ENCODE measurements at places on chromosomes 3 and 15. TPM values are rescaled to one million over a fixed set of nuclear protein-coding genes. Genes with fewer than 3 reads are reported as not detected.

The CHRNA7 gene
- not detected for total RNA-seq

- no peak for DNase-seq
Measured at GRCh38 chr3:82163907-82164520, 402.6 kb upstream of the GBE1 start.

- DNase-seq: no peak
Measured at GRCh38 chr3:52292247-52293065, 4.8 kb downstream of the GLYCTK start.

DNA sequence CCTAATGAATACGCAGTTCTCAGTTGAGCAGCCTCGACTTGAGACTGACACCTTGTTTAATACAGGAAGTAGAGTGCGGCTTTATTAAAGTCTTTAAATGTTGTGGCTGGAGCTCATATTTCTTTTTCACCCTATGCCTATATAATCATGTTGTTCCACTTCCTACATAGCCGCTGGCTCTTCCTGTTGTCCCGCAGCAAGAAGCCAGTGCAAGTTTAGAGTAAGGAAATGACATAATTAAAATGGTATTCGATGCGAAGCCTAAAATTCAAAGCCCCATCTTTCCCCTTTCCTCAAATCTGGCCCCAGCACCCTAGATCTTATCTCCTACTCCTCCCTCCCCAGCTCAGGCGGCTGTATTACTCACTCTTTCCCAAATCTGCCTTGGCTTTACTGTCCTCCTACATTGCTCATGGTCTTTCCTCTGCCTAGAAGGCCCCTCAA, 7.5 kb upstream of the PHLDB2 start:
- DNase-seq: peak; percentile 98

The SEMA5B gene
- total RNA-seq: not detected

DNA sequence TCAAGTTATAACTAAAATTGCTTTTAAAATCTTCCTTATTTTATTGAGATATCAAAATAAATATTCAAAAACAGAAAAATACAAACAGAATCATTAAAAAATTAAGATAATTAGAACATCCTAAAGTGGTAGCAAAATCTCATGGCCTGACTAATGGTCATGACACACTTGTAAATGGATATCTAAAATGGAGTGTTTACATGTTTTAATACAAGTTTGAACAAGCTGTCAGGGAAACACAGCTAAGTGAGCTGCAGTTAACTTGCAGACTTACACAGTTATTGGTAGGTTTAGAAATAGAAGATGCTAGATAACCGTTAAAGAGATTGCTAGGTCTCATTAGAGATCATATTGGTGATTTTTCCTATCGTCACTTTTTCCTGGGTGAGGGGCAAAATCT, 242.3 kb downstream of the LPP start:
- no peak for DNase-seq

The FHIT gene
- 7.6 TPM for total RNA-seq

The HDAC11 gene
- 24.3 TPM for total RNA-seq

The ACSBG1 gene
- 0.48 TPM for total RNA-seq

GRCh38 chr3:119644481-119644880, 15.9 kb downstream of the POPDC2 start:
- no peak for DNase-seq

DNA sequence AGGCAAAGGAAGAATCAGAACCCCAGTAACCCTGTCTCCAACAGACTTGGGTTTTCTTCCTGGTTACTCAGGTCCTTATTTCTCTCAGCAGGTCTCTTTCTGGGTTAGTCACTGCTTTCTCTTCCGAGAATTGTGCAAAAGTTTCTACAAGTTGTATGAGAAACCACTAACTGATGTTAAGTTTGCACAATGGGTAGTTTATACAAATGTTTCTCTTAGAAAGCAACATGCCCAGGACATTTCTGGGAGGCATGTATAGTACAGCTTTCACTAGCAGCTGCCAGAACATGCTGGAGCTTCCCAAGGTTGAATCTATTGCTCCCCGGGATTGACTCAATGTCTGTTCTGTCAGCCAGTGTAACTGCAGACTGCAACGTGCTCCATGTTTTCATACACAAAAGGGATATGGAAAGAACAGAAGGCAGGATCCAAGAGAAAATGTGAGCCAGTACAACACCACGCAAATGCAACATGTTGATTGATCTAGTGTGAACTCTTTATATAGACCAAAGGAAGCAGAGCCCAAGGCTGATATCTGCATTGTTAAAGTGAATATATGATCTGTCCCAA, 887.8 kb downstream of the MCTP2 start:
- DNase-seq: no peak

- DNase-seq: no peak
Measured at GRCh38 chr3:197030379-197031314, 1.0 kb upstream of the MELTF start.

The CYP1A1 gene
- total RNA-seq: 0.33 TPM

GRCh38 chr3:185711255-185711870, 113.5 kb downstream of the IGF2BP2 start:
- no peak for DNase-seq

The PLA2G4D gene
- 1.4 TPM for total RNA-seq

DNA sequence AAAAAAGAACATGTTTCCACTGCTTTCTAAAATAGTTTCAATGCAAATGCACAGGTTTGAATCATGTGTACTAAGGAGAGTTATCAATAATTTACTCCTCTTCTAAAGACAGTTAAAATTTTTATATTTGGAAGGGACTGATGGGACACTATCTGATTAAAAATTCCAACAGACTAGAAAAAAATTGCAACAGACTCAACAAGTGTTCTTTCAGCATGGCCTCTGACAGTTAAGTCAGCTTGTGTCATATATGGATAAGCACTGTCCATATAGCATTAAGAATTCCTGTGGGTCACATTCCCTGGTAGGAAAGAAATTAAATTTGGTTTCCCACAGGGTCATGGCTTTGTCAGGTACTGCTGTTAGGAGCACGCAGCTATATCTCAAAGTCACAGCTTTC, 96.8 kb downstream of the OSBPL10 start:
- no peak for DNase-seq

The ZMYND10 gene
- total RNA-seq: 8.7 TPM

DNA sequence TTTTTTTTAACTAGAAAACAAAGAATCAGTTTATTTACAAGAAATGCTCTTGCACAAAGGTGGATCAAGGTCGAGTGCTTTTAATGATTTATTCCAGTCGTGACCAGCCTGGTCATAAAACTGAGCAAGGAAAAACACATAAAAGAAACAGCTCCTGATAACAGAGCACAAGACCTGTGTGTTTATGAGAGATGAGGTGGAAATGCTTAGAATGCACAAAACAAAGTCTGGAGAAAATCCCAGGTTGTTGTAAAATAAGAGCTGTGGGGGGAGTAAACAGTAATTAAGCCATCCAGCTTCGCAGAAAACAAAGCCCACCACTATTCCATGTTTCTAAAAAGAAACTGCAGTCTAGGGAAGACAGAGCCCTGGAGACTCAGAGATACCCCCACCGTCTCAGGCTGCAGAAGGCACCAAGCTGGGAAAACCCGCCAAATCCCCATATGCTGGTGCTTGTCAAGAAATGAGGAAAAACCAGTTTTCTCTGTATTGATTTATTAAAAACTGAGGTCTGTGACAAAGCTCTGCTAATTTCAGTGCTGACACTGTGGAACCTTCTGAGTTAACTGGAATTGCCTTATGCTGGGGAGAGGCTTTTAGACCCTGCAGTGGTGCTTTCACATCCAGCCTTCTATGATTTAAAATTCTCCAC, 139.3 kb downstream of the ADAMTS17 start:
- DNase-seq: no peak

DNA sequence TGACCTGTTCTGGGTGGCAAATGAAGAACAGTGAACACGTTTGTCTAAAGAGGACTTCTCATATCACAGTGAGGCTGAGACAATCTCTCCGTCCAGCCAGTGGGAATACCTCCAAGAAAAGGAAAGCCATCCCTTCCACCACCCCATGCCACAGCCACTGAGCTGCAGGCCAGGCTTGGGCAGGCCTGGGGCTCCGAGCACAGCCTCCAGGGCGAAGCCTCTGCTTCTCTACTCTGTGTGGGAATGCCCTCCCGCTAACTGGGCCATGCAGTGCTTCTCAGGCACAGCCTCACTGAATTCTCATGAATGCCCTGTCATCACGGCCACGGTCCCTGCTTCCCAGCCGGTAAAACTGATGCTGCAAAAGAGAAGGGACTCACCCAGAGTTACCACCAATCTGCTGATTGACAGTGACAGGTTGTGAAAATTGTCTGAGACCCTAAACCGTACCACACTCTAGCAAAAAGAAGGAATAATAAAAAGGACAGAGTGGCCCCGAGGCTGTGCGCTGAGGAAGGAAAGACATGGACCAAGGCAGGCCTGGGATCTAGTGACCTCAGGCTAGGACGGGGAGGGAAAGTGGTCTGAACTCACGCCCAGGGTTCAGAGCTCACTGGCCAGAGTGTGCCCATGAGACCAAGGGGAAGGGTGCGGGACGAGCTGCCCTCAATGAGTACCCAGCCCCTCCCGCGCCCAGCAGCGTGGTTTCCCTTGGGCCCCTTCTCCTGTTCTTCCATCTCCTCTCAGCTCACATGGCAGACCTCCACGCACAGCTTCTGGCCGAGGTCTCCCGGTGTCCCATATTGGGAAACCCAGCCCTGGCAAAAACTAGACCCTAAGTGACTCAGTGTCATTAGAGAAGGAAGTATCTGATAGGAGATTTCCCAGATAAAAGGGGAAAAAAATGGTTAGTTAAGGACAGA, 52.8 kb downstream of the DHX30 start:
- no peak for DNase-seq

- DNase-seq: peak; percentile 62
Measured at GRCh38 chr15:74382004-74382816, 14.8 kb upstream of the CYP11A1 start.

The GOLIM4 gene
- 10.9 TPM for total RNA-seq

DNA sequence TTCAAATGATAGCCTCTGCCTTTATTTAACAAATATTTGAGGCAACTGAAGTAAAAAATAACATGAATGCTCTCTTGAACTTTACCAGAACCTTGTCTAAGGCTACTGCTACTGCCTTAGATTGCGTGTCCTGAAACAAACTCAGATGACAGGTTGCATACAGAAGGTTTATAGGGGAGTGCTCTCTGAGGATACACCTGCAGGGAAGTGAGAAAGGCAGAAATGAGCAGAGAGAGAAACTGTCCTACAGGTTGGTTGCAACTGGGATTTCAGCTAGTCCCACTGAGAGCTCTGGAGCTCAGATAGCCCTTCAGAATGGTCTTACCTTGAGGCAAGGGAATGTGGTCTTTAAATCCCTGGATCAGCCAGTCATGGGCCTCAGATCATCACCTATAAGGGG, 165.5 kb downstream of the IL5RA start:
- DNase-seq: no peak

The ALPK3 gene
- 4.6 TPM for total RNA-seq

Measured in PC-9 (cell line).